IgD-negative memory B cell (primary cell): ENCODE measurements at places on chromosomes 12 and 14. TPM values are rescaled to one million over a fixed set of nuclear protein-coding genes. Genes with fewer than 3 reads are reported as not detected.

Gene HSPB8
- polyA plus RNA-seq = not detected

Gene TCL1A
- 4.9 TPM for polyA plus RNA-seq

Gene KRT7
- not detected for polyA plus RNA-seq

Gene ARHGEF40
- polyA plus RNA-seq = not detected

Gene CAPS2
- 1.5 TPM for polyA plus RNA-seq

Gene KRT77
- not detected for polyA plus RNA-seq

Gene SLC4A8
- 0.53 TPM for polyA plus RNA-seq

Gene SOS2
- 6.2 TPM for polyA plus RNA-seq
